NB4 (cell line): ENCODE measurements at places on chromosomes 4 and X.

DNA sequence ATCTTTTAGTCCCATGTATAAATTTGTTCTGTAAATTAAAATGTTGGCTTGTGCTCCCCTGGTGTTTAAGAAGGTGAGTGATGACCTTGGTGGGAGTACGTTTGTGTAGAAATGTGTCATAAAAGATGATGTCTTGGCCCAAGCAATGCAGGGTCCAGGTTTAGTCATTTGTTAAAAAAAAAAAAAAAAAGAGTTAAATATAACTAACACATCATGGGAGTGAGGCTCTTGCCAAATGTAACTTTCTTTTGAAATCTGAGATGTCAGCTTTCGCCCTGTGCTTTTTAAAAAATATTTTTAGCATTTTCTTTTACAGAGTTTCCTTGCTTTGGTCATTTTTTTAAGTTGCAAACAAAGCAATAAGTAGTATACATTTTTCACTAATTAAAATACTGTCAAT, 135.6 kb downstream of the FBXO8 start:
- no peak for DNase-seq

GRCh38 chr4:47786958-47787370, 50.9 kb downstream of the CORIN start:
- DNase-seq = peak; percentile 66

DNA sequence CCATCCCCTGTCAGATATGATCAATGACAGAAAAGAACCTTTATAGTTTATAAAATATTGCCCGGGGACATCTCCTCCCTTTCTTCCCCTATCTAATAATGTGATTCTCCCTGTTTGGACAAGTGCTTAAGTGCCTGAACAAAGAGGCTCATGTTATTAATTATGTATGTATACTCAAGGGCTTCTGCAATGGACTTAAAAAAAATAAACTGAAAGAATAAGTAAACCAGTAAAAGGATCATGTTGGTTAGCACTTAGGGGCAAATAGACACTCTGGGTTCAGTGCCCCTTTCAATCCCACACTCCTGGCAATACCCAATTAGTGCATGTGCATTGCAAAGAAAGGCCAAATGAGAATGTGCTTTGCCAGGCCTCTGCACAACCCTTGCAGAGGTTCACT, 30.7 kb upstream of the RPS6KA6 start:
- no peak for DNase-seq

DNA sequence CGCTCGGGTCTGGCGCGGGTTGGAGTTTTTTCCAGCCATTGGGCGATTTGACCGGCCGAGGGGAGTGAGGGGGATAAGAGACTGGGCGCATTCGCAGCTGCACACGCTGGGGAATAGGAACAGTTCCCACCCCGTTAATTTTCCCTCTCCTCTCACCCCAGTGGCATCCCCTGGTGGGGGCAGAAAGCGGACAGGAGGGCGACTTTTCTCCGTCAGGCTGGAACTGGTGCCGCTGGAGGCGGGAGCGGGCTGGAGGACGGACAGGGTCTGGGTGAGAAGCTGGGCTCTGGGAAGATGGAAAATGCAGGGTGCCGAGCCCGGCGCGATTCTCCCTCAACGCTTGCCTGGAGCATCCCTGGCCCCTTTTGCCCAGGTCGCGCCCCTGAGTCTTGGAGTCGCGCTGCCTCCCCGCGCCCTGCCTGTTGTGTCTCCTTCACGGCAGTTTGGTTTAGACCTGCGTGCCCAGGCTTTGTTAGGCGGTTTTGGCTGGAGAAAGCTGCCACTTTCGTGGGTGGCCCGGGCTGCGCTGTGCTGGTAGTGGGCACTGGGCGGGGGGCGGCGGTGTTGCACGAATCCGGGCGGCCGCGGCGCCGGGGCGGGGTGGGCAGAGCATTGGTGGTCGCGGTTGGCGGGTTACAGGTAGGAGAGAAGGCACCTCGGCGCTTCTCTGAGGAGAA, 2.0 kb downstream of the ADGRL3 start:
- DNase-seq = no peak

DNA sequence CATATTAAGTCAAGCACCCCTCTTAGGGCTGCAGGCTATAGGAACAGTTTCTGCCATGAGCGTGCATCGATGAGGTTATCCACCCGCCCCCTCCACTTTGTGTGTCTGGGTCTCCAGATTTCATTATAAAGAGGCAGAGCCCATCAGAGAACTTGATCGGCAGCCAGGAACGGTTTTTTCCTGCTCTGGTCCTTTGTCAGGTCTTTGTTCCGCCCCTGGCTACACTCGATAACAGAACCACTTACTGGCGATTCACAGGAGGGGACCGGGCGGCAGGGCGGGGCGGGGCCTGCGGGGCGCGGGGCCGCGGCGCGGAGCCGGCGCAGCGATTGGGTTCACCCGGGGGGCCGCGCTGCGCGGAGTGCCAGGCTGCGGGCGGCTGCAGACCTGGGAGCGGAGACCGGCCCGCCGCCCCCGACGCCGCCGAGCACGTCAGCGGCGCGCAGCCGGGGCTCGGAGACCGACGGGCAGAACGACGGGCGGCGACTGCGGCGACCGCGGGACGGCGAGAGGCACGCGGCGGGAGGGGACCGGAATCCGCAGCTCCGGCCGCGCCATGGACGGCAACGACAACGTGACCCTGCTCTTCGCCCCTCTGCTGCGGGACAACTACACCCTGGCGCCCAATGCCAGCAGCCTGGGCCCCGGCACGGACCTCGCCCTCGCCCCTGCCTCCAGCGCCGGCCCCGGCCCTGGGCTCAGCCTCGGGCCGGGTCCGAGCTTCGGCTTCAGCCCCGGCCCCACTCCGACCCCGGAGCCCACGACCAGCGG, at the start of gene SLC10A4:
Gene SLC10A4, plus strand, starts transcription at position 338 of the 771 bp plus-strand sequence. Its CDS starts 219 bp downstream, at position 557.
- peak; percentile 48 for DNase-seq

DNA sequence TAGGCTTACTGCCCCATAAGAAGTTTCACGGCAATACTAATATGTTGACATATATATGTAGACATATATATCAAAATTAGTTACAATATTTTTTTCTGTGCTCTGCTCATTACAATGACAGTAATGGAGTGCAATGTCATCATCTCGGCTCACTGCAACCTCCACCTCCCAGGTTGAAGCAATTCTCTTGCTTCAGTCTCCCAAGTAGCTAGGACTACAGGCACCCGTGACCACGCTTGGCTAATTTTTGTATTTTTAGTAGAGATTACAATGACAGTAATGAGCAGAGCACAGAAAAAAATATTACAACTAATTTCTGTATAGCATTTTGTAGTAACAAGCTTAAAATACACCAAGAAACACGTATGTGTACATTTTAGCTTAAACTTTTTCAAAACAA, 7.6 kb downstream of the EIF4E start:
- no peak for DNase-seq

DNA sequence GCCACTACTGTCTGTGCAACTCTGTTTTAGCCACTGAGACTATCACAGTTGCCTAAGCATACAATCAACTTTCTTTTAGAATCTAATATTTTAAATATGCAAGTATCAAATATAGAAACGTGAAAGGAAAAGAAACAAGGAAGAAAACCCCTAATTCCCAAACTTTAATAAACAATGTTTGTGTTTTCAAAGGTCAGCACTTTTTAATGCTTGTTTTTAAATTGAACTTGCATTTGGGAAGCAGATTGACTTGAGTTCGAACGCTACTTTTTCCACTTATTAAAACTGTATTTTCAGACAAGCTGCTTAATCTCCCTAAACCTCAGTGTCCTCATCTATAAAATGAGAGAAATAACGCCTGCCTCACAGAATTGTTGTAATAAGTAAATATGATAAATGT, 185.8 kb upstream of the GPC4 start:
- no peak for DNase-seq

GRCh38 chrX:68086709-68087108, 346.6 kb downstream of the OPHN1 start:
- DNase-seq = no peak

GRCh38 chrX:154751203-154751668, 359 bp upstream of the GAB3 start:
- peak; percentile 74 for DNase-seq

DNA sequence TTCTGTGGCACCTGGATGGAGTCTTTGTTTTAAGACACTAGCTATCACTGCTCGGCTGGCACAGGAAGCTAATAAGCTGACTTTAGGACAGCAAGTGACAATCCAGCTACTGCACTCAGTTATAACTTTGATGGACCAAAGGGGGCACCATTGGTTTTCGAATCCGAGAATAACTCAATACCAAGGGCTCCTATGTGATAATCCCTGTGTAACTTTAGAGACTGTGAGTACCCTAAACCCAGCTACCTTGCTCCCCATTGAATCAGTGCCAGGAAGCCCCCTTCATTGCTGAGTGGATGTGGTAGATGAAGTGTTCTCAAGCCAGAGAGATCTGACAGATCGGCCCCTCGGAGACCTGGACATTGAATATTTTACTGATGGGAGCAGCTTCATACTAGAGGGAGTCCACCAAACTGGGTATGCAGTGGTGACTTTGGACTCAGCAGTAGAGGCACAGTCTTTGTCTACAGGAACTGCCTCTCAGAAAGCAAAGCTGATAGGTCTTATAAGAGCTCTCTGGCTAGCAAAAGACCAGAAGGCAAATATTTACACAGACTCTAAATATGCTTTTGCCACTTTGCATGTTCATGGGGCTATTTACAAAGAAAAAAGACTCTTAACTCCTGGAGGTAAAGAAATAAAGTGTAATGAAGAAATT, 35.5 kb upstream of the UGT2B7 start:
- peak; percentile 20 for DNase-seq

DNA sequence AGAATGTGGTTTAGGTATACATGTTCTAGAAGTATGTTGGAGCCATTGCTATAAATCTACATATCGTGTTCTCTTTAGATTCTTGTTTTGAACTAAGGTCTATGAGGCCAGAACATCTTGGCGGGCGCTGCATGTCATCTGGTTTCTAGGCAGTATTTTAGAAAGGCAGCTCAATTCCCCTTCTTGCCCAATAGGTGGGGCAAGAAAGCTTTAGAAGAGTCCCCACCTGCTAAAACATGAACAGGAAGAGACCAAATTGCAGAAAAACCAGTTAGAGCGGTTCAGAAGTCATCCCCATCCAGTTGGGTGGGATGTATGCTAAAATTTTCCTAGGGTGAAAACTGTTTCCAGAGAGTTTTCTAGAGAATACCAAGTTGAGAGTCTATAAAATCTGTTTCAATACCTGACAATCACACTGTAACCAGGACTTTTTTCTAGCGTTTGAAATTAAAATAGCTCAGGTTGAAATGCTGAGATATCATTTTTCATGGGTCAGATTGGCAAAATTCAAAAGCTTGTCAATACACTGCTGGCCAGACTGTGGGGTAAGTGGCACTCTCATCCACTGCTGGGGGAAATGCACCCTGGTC, 17.5 kb upstream of the SH3KBP1 start:
- peak; percentile 69 for DNase-seq

GRCh38 chr4:88285235-88285653, 883 bp upstream of the PPM1K start:
- no peak for DNase-seq

DNA sequence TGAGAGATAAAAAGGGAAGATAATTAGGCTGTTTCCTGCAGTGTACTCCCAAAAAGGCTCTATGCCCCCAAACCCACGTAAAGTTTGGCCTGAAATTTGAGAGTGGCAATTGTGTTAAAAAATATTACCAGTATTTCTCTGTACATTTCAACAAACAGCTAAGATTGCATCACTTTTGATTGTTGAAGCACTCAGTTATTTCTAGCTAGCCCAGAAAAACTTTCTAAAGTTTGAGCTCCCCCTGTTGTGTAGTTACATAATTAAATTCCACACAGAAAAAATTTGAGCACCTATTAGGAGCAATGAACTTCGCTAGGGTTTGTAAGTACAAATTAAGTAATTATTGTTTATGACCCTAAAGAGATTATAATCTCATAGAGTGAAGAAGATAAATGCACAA, 109.4 kb downstream of the DLG3 start:
- peak; percentile 25 for DNase-seq

DNA sequence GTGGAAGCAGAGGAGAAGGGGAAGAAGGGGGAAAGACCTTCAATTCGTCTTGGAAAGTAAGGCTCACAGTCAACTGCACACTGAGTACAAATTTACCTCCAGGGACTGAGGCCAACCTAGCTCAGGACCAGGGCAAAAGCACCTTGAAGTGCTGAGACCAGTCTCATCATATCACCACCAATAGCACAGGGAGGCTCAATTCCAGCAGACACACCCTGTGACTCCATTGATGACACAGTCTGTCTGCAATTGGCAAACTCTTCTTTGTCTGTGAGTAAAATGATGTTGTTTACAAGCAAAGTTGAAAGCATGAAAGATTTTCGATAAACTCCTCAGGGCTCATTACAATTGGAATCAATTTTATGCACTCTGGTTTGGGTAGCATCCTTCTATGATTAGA, 32.3 kb downstream of the TRIML1 start:
- DNase-seq = no peak

DNA sequence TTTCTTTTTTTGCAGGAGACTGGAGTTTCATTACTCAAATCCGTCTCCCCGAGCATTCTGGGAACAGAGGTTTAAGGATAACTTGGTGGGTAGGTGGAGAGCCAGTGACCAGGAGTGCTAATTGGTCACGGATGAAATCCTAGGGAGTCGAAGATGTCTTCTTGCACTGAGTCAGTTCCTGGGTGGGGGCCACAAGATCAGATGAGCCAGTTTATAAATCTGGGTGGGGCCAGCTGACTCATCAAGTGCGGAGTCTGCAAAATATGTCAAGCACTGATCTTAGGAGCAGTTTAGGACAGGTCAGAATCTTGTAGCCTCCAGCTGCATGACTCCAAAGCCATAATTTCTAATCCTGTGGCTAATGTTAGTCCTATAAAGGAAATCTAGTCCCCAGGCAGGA, 741.3 kb downstream of the PCDH7 start:
- DNase-seq = no peak

DNA sequence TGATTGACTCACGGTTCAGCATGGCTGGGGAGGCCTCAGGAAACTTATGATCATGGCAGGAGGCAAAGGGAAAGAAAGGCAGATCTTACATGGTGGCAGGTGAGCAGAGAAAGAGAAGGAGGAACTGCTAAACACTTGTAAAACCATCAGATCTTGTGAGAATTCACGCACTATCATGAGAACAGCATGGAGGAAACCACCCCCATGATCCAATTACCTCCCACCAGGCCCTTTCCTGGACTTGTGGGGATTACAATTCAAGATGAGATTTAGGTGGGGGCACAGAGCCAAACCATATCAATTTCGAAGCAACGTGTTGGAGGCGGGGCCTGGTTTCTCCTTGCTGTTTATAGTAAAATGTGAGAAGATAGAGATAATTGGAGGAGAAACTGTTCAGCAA, 167.4 kb downstream of the GABRB1 start:
- DNase-seq = no peak

- no peak for DNase-seq
These were observed 455.2 kb downstream of the PCDH7 start for GRCh38 chr4:31175242-31175910.

- DNase-seq = peak; percentile 43
These were observed 23.4 kb upstream of the SLC10A7 start for GRCh38 chr4:146545102-146545501.
